ENCODE measurements at places on chromosomes 12 and 14.

DNA sequence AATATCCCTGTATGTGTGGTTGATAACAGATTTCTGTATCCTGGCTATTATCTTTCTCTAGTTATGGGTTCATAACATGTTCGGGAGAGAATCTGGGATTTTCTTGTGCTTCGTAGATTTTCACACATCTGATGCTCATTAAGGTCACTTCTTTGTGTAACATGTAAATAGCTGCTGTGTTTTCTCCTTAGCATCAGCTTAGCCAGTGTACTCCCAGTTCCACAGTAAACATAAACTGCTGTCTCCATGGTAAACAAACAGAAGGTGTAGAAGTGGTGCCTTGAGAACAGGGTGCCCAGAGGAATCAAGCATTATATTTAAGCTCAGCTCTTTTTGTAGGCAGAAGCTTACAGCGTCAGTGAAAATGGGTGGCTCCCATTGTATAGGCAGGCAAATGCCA, 88.0 kb downstream of the ANO6 start:
- DNase-seq, result no peak

GRCh38 chr12:38589306-38589632, 272.7 kb downstream of the ALG10B start:
- DNase-seq, result no peak

DNA sequence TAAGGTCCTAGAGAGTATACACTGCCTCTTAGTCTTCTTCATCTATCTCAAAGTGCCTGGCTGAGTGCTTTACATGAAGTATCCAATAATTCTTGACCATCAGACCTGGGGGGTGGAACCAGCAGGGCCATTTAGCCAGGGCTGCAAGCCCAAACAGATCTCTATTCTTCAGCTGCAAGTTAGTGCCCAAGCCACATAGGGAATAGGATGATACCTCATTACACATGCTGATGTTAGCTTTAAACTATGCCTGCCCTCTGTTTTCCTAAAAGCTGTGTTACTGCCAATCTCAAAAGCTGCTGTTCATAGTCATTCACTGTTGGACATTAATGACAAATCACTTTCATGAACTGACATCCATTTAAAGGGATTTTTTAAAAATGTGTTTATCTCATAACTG, 16.7 kb upstream of the IFNG start:
- no peak for DNase-seq

DNA sequence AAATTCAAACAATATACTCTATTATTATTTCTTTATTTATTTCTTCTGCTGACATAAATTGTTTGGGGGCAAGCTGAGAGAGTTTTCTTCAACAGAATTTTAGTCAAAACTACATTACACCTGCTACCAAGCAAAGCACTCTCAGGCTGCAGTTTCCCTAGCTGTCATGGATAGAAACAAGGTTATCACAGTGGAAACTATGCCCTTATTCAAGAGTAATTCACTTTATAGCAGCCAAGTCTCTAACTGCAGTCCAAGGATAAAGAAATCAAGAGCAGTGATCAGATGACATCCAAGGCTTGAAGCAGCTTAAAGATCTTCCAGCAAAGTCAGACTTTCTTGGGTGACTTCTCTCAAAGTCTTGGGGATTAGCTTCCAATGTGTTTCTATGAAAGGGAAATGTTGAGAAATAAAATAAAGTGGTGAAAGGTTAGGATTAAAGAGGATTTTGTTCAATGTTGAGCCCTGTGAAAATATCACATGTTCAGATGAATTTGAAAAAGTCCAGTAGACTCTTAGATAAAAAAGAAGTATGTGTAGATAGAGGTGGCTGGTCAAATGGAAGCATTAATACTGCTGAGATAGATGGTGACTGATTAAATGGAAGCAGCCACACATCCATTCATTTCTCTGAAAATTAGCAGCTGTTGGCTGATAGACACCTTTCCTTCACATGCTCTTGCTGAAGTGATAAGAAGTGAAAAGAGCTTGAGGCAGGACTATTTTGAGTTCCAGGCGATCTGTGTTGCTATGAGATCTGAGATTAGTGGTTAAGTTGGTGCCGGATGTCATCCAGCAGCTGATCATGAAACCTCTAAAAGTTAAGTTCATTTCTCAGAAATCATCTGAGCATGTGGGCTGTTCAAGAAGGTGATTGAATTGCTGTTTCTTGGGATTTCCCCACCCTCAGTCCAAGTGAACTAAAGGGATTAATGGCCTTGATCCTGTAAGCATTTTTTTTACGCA, 257.8 kb upstream of the BTG1 start:
- DNase-seq, result no peak

GRCh38 chr14:80136358-80136757, 74.9 kb downstream of the DIO2 start:
- peak; percentile 4 for DNase-seq

- DNase-seq, result no peak
Observed at GRCh38 chr12:43406801-43407200, 145.2 kb downstream of the ADAMTS20 start.

GRCh38 chr12:68069275-68069674, 80.0 kb downstream of the IFNG-AS1 start:
- no peak for DNase-seq

- peak; percentile 13 for DNase-seq
Observed at GRCh38 chr12:120922279-120922678, 18.1 kb upstream of the SPPL3 start.

GRCh38 chr12:106672314-106673025, 89.7 kb downstream of the RFX4 start:
- peak; percentile 85 for DNase-seq

DNA sequence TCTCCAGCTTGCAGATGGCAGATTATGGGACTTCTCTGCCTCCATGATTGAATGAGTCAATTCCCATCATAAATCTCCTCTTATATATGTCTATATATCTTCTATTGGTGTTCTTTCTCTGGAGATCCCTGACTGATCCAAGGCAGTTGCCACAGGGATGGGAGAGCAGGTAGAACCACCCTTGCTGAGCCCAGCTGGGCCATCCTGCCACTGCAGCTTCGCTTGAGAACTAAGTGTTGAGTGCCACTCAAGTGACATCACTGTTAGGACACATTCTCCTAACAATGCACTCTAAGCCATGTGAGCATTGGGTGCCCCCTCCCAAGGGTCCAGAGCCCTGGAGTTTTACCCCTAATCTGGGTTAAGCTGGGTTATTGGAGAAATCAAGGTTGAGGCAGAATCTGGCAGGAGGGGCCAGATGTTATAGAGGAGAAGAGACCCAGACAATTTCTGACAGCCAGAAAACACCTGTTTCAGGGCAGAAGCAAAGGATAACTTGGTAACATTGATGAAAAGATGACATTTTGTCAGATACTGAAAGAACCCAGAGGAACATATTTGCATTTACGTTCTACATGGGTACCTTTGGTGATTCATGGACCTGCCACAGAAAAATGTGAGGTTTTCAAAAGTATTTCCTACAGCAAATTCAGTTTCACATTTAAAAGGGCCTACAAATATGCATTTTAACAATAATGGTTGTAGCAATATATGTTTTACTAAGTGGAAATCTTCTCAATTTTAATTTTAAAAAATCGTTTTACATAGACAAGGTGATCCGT, 57.2 kb upstream of the MAX start:
- no peak for DNase-seq

GRCh38 chr12:52946797-52947547, 1.9 kb upstream of the KRT18 start:
- DNase-seq, result no peak

- no peak for DNase-seq
Observed at GRCh38 chr14:53044486-53044885, 93.6 kb upstream of the FERMT2 start.

- DNase-seq, result peak; percentile 75
Observed at GRCh38 chr14:78164226-78164853, 5.8 kb upstream of the NRXN3 start.

- no peak for DNase-seq
Observed at GRCh38 chr12:94100211-94100627, 48.2 kb upstream of the PLXNC1 start.

DNA sequence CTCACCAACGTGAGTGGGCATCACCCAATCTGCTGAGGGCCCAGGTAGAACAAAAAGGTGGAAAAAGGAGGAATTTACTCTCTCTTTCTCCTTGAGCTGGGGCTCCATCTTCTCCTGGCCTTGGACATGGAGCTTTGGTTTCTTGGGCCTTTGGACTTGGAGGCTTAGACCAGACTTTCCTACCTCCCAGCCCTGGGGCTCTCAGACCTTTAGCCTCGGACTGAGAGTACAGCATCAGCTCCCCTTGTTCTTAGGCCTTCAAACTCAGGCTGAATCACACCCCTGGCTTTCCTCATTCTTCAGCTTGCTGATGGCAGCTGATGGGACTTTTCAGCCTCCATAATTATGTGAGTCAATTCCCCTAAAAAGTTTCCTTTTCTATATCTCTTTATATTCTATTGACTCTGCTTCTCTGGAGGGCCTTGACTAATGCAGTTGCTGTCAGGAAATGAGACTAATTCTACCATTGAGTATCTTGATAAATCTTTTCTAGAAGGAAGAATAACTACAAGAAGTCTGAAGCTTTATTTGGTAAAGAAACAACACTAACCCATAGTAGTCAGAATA, 15.9 kb upstream of the CLEC4E start:
- DNase-seq, result no peak

- no peak for DNase-seq
Observed at GRCh38 chr12:870378-870777, 79.1 kb downstream of the RAD52 start.

GRCh38 chr12:132313182-132313581, 16.2 kb downstream of the GALNT9 start:
- no peak for DNase-seq

DNA sequence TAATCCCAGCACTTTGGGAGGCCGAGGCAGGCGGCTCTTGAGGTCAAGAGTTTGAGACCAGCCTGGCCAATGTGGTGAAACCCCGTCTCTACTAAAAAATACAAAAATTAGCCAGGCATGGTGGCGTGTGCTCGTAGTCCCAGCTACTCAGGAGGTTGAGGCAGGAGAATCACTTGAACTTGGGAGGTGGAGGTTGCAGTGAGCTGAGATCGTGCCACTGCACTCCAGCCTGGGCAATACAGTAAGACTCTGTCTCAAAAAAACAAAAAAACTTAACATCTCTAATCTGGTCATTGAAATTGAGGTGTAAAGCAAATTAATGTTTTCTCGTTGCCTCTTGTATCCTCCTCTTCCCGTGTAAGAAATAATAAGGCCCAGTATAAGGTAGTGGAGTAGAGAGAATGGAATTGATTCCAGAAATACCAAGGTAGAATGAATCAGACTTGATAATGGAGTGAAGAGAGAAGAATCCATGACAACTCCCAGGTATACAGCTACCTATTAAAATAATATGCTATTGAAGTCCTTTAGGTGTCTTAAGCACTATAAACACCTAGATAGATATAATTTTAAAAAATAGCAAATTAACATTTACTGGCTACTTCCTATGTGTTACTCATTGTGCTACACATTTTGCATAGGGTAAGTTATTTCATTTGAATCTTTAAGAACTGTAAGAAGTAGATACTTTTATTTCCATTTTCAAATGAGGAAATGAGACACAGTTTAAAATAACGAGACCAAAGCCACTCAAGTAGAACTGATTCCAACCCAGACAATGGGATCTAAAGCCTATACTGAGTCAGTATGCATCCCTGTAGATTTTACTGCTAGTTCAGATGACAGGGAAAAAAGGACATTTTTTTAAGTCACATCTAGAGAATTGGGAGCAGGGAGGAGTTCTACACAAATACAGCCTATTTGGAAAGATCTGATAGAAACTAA, 23.2 kb downstream of the RAP1B start:
- peak; percentile 44 for DNase-seq

- no peak for DNase-seq
Observed at GRCh38 chr14:58738189-58738836, 100.6 kb downstream of the DACT1 start.

- DNase-seq, result peak; percentile 11
Observed at GRCh38 chr12:131895640-131896079, 1.2 kb downstream of the ULK1 start.

- peak; percentile 9 for DNase-seq
Observed at GRCh38 chr14:31449971-31450610, 7.2 kb downstream of the DTD2 start.

DNA sequence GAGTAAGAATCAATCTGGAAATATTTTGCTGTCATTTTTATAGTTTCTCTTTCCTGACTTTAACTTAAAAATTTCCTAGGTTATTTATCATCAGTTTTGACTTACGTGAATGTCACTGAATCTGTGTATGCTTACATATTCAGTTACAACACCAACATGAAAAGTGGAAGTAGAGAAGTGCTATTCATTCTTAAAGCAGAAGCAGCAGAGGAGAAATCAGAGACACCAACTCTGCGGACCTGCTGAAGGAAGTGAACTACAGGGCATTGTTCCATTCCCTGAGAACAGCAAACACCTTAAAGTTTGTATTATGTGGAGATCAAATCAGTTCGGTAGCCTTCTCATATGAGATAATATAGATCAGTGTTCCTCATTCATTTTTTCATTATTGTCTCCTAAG, 34.1 kb downstream of the RAD51B start:
- no peak for DNase-seq

DNA sequence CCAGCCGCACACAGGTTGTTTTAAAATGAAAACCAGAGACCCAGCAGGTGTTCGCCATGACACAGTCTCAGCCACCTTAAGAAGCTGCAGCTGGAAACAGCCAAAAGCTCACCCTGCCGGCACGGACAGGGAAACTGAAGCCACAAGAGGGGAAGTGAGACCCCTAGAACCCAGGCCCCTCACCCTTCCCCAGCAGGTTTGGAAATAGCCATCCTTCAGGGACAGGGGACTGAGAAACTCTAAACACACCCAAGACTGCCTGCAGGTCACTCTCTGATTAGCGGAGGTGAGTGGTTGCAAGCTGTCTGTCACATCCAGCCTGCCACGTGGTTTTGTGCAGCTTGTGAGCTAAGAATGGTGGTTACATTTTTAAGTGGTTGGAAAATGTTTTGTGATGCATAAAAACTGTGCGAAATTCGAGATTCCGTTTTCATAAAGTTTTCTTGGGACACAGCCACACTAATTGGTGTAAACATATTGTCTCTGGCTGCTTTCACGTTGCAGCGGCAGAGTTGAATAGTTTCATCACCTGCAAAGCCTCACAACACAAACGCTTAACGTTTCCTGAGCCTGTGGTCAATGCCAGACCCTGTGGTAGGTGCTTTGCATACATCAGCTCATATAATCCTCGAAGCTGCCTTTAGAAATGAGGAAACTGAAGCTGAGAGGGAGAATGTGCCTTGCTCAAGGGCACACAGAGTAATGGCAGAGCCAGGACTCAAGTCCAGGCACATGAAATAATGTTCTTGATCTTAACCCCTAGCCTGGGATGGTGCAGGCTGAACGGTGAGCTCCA, 1.7 kb upstream of the SELPLG start:
- DNase-seq, result peak; percentile 33

- no peak for DNase-seq
Observed at GRCh38 chr12:58844161-58844560, 76.1 kb downstream of the LRIG3 start.

DNA sequence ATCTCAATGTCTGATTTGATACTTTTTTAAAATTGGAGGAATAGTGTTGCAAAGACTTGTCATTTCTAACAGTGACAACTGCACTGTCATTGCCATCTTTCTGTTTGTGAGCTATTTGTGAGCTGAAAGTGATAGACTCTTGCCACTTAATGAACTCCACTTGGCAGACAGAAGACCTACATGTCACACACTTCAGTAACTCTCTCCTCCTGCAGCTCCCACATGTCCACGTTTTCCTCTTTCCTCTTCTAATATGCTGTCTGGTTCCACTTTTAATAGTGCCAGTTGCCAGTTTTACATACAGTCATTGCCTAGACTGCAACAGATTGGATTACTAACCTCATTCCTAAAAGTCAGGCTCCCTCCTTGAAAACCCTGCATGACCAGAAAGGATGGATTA, 121.5 kb downstream of the CAPZA3 start:
- no peak for DNase-seq

GRCh38 chr14:81269979-81270375, 49.2 kb upstream of the GTF2A1 start:
- DNase-seq, result no peak

- DNase-seq, result no peak
Observed at GRCh38 chr14:46432516-46432915, 219.1 kb downstream of the RPL10L start.

Measured in neural progenitor cell (in vitro differentiated cells).